AG04449 (cell line): ENCODE measurements at places on chromosomes 13 and 19.

DNA sequence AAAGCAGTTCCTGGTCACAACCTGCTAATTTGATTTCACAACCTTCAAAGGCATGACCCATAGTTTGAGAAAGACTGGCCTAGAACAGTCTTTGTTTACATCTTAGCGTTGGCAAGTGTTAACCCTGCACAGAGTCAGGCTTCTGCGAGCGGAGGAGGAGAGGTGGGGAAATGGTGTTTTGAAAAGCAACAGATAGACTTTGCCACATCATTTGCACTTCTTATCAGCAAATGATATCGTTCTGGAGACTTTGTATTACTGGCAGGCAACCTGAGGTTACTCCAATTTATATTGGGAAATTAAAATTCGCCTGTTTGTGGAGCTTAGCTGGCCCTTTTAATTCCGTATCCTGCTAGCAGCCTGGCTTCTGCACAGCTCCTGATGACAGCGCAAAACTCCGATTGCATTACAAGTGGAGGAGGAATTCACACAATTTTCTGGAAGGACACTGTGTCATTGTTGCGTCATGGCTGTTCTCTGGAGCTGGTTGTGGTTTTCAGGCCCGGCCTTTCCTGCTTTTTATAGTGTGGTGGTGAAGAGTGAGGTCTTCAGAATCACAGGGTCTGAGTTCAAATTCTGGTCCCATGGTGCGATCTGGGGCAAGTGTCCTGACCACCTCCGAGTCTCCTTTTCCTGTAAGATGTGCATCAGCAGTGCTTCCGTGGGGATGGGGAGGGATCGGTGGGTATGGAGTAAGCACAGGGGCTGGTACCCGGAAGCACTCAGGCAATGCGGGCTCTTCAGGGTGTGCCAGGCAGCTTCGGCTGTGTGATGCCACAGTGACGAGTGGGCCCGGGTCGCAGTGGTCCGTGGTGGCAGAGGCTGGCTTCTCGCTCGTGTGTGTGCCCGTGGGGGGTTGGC is 49.1 kb upstream of the EHD2 start:
- DNase-seq = peak; percentile 95

- no peak for DNase-seq
These were observed 104.2 kb downstream of the RAB20 start for GRCh38 chr13:110457361-110457760.

- no peak for DNase-seq
These were observed 81.4 kb downstream of the RNASEH2B start for GRCh38 chr13:50990818-50991506.

DNA sequence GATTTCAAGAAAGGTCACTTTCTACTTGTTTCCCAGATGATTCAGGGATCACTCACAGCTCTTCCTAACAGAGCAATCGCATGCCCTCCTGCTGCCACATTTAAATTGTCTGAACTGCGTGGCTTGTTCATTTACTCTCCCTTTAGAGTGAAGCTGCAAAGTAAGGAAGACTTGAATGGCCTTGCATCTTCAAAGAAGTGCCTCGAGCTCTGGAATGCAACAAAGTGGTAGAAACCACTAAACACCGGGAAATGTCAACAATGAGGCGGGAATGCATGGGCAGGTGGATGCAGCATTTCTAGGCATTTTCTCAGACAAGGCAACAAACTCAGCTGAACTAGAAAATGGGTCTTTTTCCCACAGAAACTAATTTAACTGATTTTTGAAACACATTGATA is 10.3 kb upstream of the DACH1 start:
- no peak for DNase-seq

DNA sequence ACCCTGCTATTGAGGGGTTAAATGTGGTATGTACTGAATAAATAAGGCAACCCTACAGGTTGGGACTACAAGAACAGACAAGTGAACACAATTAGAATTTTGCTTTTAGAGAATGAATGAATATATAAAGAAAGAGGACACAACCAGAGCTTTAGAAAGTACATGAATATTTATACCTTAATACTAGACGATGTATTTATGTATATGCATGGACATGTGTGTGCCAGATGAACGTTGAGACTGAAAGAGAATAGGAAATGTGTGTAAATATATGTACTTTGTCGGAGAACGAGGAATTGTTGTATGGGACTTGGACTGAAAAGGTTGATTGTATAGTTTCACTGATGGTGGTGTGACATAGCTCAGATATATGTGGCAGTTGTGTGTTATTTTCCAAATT is 9.3 kb upstream of the COG6 start:
- no peak for DNase-seq
